Stimulated activated CD8-positive, alpha-beta memory T cell treated with anti-CD3 and anti-CD28 coated beads, Interleukin-7, amount 100 ng/mL, for 4 hours (primary cell): ENCODE measurements at places on chromosomes 11 and 22.
A peak's percentile ranks its signal among the peaks of the same experiment; 100 is the strongest.

DNA sequence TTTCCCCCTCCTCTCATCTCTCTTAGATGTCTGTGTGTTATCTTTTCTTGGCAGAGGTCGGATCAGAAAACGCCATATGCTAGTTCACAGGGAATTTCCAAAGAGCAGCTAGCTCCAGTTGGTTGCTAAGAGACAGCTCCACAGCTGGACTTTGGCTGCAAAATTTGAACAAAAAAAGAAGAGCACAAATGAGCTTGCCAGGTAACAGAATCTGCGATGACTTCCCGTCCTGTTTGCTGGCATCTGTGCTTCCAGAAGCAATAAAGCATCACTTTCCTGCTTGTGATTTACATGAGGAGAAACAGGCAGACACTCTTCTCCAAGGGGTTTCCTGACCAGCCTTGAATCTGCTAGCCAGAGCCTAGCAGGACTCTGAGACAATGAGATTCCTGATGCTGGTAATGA, 596.0 kb upstream of the B3GAT1 start:
- no peak for DNase-seq

DNA sequence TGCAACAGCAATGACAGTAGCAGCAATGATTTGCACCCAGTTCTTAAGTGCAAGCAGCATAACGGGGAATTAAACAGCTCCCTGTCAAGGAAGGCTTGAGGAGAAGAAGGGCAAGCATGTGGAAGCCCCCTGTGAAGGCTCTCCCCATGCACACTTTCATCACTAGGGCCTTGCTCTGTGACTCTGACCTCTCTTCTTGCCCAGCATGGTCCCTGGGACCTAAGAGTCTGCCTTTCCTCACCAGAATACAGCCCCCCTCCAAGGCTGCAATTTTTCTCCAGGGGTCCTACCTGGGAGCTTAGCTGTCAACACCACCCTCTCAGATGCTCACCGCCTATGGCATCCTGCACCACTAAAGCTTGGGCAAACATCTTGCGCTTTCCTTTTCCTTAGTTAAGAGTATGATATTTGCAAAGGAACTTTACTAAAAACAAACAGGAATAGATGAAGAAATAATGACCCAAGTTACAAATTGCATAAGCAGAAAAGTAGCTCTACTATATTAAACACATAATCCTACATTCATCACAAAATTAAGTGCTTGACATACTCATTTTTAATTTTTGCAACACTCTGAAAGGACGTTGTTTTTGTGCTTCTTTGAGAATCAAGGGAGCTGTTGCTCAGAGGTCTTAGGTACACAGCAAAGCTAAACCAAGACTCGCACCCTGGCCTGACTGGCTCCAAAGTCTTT, 187.6 kb downstream of the ADAMTS15 start:
- DNase-seq: no peak

DNA sequence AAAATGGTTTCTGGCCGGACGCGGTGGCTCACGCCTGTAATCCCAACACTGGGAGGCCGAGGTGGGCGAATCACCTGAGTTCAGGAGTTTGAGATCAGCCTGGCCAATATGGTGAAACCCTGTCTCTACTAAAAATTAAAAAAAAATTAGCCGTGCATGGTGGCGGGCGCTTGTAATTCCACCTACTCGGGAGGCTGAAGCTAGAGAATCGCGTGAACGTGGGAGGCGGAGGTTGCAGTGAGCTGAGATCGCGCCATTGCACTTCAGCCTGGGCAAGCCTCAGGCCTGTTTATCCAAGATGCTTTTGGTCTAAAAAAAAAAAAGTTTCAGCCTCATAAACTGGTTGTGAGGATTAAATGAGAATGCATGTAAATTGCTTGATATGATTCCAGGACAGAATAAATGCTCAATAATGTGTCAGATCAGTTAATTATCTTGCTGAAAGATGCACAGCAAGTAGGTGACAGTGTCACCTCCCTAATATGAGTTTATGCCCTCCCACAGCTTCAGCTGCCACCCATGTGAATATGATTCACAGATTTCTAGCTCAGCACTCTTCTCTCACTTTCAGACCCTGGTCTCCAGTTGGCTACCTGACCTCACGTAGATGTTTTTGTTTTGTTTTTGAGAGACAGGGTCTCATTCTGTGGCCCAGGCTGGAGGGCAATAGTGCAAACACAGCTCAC, 1.1 kb upstream of the ALG8 start:
- no peak for DNase-seq

- DNase-seq: no peak
Observed at GRCh38 chr11:20251496-20251895, 91.2 kb upstream of the DBX1 start.

- no peak for DNase-seq
Observed at GRCh38 chr11:5364214-5364613, 12.9 kb downstream of the OR51B6 start.

DNA sequence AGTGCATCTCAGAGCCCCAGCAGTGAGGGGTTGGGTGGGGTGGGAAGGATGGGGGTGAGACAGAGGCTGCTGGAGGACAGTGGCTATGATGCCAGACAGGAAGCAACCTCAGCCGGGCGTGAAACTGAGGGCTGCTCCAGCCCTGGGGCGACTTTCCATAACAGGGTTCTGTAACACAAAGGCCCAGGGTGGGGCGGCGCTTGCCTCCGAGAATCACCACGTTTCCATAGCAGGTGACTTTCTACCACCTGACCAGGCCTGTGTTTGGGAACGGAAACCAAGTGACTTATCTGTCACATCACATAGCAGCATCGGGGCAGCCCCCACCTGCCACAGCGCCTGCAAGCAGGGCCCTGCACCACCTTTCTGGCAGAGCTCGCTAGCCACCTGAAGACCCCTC, 85.8 kb downstream of the TRMU start:
- peak; percentile 9 for DNase-seq

DNA sequence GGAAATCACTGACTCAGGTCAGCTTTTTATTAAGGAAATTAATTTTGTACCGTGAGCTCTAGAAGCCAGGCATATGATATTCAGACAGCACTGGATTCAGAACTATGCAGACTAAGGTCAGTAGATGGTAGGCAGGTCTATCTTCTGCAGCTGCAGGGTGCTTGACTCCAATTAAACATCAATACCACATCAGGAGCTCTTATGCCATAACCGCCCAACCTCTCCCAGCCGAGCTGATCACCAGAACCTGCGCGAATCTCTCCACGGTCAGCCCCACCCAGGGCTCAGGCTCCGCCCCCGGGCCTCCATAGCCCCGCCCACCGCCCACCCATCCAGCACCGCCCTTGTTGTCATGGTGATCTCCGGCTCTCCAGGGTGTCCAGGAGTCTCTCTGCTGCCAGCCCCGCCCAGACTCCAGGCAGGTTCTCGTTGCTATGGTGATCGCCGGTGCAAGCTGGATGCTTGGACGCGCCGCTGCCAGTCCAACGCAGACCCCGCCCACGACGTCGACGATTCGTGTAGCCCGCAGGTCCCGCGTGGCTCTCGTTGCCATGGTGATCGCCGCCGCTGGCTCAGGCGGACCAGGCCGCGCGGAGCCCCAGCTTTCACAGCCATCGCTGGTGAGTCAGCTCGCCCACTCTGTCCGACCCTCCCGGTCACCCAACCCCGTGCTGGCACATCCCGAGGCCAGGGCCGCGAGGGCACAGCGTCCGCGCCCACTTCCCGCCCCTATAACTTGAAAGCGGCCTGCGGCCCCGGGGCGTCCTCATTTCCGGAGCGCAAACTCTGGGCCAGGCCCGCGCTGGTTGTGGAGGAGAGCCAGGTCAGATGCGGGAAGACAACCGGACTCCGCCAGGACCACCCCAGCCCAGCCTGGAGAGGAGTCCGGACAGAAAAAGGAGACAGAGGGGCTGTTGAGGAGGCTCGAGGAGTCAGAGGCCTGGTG, at the start of gene RAB36:
TSS of gene RAB36 (plus strand) at position 546 of the 946 bp plus-strand sequence. CDS start 1,140 bp downstream, outside the sequence.
- peak; percentile 79 for DNase-seq

- no peak for DNase-seq
Observed at GRCh38 chr22:48198489-48199459, 1436.3 kb downstream of the TBC1D22A start.

DNA sequence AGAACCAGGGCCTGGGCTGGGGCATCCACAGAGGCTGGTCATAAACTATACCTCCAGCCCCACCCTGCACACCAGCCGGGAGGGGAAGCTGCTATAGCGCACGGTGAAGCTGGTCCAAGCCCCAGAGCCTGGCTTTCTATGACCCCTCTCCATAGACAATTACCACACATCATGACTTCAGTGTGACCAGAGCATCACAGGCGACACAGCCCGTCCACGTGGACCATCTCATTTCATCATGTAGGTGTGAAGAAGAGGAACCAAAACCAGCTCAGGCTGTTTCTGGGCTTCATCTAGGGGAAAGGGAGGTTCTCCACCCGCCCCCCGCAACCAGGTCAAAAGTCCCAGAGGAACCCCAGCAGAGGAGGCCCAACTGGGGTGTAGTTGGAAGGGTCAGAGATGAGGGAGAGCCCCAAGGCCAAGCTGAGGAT, 3.0 kb downstream of the CXCR5 start:
- no peak for DNase-seq

DNA sequence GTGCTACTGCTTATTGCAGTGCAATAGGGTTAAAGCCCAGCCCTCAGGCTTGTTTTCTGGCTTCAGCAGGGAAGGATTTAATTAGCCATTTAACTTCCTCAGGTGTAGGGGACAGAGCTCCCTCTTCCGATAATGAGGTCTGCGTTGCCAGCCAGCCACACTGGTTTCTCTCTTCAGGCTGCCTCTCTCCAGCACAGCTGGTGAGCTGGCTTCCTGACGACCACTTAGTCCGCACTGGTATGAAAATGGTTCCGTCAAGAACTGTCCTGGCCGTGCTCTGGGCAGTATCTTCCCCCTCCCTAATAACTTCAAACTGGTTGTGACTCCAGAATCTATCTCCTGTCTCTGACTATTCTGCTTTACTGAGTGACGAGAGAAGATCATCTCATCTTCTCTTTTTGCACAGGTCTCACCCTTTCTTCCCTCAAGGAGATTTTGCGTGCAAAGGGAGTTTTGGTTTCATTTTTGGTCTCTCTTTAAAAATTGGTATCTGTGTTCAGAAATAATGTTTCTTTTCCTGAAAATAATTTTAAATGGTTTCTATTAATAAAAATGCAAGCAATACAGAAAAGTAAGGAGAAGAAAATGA, 49.2 kb downstream of the CNTN5 start:
- DNase-seq: no peak

DNA sequence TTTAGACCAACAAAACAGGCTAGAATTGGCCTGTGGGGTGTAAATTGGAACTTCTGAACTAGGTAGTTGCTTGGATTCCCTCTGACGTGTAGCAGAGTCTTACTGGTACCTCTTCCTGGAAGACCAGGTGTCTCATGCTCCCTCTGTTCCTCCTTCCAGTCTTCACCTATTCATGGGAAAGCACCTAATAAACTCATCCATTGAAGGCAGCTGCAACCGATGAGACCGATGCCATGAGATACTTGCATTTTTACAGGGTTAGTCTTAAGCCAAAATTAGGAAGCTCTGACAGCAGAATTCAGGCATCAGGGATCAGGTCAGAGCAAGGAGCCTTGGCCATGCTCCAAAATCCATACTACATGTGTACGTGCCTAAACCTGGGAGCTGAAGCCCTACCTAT, 13.2 kb upstream of the HEPHL1 start:
- no peak for DNase-seq

DNA sequence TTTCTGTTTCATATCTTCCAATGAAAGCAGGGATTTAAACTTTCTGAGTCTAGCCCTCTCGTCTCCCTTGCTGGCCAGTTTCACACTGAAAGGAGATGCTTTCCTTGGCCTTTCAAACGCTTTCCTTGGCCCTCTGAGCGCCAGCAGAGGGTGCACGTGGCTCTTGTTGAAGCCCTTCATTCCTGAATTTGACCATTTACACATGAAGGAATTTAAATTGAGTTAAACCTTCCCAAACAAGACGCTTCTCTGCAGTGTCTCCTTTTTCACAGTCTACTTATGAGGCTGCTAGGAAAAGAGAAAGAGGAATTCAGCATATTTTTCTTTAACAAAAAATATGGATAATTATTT, 21.6 kb downstream of the NNMT start:
- no peak for DNase-seq

DNA sequence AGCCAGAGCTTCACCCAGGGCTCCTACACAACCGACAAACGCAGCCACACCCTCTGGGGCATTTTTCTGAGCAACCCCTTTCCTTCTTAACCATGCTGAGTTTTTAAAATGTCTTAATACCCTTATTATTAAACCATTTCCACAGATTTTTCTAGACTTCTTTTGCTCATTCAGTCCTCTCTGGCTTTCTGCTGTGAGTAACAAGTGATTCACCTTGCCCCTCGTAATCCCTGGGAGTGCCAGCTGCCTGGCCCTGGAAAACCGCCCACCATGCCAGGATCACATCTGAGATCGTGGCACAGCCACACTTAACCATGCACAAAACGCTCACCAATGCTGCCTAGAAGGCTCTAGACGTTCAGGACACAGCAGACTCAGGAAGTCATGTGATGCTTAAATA, 25.4 kb downstream of the YPEL1 start:
- no peak for DNase-seq

DNA sequence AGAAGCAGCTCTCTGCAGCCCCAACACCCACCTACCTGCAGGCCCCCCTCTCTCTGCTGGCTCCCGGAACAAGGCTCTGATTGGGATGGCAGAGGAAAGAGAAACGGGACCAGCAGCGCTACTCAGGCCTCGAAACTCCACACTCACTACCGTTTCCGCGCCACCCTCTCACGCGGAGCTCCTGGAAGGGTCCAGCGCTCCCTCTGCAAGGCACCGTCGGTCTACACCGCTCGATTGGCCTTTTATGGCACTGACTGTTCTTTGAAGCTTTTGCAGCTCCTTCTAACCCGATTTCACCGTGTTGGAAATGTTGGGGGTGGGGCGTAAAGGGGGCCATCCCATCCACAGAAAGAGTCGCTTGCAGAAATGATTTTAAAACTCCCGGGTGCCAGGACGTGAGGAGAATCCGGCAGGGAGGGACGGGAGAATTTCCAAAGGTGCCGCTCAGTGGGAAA, 323 bp upstream of the PANX1 start:
- no peak for DNase-seq

GRCh38 chr11:63564056-63564774, 1.0 kb upstream of the PLAAT2 start:
- no peak for DNase-seq

- no peak for DNase-seq
Observed at GRCh38 chr11:134260983-134261382, 7.6 kb downstream of the ACAD8 start.

DNA sequence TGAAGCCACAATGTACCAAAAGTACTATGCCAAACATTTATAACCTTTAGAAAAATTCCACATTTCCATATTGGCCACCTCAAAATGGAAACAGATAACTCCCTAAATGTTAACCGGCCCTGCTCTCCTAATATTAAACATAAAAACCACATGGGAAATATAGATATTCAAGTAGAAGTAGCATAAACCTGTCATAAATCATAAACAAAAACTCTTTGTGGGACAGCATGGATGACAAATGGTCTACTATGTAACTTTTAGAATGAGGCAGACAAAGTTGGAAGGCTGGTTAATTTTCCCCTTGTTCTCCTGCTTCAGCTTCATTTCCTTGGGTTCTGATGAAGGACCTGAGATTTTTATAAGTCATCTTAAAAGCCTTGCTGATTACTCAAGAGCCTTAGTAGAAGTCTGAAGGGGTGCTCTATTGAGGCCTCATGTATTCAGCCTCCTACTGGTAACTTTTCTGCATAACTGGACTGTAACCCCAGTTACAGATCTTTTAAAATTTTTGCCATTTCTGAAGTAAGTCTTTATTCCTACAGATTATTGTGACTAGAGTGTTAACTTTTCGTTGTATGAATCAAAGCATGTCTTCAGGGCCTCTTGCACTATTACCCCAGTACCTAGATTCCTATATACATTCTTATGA, 116.4 kb downstream of the STIM1 start:
- DNase-seq: no peak
